Fibroblast of mammary gland (primary cell): ENCODE measurements at places on chromosomes 5 and 9.

GRCh38 chr5:50535393-50535792 lies 94.3 kb upstream of the EMB start:
- DNase-seq, result no peak

GRCh38 chr5:134026521-134027287 lies 21.9 kb upstream of the VDAC1 start:
- peak; percentile 72 for DNase-seq

DNA sequence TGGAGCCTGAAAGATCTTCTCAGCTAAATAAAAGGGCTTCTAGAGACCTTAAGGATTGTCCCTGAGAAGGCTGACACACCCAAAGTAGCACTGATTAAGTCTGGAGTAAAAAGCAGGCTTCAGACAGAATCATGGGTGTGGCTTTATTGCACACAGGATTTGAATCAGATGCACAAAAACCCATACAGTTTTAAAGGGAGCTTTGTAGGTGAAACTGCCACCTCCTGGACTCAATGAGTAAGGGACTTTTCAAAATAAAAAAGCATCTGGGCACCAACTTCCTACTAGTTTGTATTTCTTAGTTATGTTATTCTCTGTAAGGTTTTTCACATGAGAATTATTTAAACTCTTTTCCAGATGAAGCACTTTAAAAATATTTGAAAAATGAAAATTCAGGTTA lies 129.4 kb downstream of the EDIL3 start:
- DNase-seq, result peak; percentile 53

- no peak for DNase-seq
Measured at GRCh38 chr9:4386819-4387218, 87.0 kb upstream of the GLIS3 start.

DNA sequence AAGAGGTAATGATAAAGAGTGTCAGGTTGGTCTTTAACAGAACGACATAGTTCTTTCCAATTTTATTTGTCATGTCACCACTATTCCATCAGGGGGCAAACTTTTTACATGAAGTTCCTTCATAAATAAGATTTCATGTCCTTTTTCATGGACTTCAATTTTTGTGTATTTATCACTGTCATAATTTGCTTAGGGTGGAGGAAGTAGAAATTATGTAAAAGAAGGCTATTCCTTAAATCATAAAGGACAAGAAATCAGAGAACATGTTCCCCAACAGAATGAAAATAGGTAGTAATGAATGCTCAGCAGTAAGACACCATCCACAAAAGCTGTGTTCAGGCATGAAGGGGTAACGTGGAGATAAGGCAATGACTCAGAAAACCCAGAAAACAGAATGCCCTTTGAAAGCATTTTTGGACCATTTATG lies 72.7 kb downstream of the ZFAND5 start:
- peak; percentile 57 for DNase-seq

DNA sequence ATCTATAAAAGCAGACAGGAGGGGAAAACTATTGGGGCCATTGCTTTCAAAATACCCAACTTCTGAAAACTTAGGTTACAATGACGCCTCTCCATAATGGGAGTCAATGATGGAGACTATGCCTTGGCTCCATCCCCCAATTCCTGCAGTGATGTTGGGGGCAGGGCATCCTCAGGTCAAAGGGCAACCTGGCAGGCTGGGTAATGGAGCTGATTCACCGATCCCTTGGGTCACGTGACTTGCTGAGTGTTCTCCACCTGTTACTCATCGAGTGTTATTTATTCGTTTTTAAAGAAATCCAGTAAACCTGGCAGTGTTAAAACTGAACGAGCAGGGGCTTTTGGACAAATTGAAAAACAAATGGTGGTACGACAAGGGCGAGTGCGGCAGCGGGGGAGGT lies 244.4 kb downstream of the FAM114A2 start:
- peak; percentile 27 for DNase-seq

DNA sequence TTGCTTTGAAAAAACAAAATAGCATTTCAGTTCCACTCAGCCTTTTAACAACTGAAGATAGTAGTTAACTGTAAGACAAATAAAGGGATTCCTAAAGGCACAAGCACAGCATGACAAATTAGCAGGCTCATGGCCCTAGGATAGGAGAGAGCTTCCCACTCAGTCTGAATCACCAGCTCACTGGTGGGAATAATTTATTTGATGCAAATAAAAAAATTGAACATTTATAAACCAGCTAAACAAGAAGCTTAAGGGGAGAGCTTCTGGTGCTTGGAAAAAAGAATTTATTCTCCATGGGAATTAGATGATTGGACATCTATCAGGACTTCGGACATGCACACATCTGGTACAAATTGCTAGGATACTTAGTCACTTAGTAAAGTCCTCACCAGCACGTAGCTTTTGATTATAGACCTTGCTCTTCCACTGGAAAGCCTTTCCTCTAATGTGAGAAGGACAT lies 294.1 kb upstream of the TNC start:
- DNase-seq, result peak; percentile 88

DNA sequence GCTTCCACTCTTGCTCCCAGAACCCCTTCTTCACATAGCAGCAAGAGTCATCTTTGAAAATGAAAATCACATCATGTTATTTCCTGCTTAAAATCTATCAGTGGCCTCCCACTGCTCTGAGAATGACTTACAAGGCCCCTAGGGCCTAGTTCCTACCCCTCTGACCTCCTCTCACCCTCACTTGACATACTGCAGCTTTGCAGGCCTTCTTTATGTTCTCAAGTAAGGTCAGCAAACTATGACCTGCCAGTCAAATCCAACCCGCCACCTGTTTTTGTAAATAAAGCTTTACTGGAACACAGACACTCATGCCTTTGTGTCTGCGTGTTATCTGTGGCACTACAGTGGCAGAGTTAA lies 185.7 kb downstream of the NR3C1 start:
- no peak for DNase-seq

DNA sequence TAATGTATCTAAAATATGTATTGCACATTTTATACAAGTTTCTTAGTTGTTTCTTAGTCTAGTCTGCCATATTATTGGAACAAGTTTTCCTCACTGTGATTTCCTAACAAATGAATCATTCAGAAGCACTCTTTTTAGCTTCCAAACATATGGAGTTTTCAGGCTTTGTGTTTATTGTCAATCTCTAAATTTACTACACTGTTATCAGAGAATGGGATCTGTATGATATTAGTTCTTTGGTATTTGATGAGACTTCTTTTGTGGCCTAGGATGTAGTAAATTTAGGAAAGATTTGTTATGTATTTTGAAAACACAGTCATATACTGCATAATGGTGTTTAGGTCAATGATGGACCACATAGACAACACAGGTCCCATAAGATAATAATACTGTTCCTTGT lies 25.7 kb downstream of the SREK1IP1 start:
- DNase-seq, result peak; percentile 25

- DNase-seq, result no peak
Measured at GRCh38 chr9:37215381-37215780, 95.0 kb downstream of the ZCCHC7 start.

DNA sequence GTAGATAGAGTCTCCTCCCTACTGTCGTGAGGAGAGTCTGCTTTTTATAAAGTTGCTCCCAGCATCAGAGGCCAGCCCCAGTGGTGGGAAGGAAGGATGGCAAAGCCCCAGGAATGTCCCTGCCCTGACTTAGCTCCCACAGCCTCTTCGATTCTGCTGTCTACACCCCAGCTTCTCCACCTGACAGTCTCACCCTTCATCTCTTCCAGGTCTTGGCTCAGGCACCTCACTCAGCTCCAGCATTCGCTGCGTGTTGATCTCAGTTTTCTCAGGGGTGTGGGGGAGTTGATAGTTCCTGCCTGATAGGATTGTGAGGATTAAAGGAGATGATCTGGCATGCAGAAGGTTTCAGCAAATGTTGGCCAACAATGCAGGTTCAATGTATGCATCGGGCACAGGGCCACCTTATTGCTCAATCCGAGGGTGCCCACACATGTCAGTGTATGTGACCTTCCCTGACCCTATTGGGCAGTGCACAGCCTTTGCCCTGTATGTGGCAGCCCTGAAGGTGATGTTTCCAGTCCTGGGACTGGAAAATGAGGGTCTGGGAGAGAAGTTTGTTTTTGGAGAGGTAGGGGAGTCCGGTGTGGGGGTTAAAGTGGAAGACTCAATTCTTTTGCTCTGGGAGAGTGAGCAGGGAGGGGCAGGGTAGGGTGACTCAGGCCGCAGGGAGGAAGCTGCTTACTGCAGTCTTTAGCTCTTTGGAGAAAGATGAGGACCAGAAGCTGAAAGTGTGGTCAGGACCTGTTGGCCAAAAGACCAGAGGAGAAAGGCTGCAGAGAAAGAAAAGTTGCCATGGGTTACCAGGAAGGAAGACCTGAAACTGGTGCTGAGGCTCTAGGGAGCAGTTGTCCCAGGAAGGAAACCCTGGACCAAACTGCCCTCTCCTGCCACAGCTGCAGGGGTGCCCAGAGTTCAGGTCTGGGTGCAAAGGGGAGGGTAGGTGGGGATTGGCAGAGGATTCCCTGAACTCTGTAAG lies 153.2 kb downstream of the MACROH2A1 start:
- peak; percentile 80 for DNase-seq

GRCh38 chr5:103373597-103374472 lies 115.3 kb downstream of the MACIR start:
- no peak for DNase-seq

- no peak for DNase-seq
Measured at GRCh38 chr9:83280790-83281189, 217.8 kb upstream of the RASEF start.

GRCh38 chr5:71751422-71751821 lies 32.3 kb downstream of the CARTPT start:
- no peak for DNase-seq

GRCh38 chr5:43061352-43062075 lies 21.4 kb upstream of the ANXA2R start:
- DNase-seq, result no peak

DNA sequence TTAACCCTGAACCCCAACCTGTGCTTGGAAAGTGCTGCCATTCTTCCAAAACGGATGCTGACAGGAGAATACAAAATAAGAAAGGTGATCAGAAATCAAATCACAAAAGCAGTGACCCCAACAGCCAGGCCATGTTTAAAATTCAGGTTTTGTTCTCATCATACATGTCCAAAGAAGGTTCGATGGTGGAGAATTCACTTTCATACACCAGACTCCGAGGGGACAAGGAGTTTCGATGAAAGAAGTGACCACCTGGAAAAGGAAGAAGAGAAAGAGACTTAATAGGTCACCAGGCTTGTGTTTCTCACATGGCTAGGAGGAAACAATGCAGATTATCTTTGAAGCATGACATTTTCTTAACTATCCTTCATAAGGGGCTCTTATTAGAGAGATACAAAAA lies 12.5 kb upstream of the TBC1D9B start:
- DNase-seq, result no peak

- DNase-seq, result no peak
Measured at GRCh38 chr5:77155179-77155785, 55.2 kb upstream of the PDE8B start.

DNA sequence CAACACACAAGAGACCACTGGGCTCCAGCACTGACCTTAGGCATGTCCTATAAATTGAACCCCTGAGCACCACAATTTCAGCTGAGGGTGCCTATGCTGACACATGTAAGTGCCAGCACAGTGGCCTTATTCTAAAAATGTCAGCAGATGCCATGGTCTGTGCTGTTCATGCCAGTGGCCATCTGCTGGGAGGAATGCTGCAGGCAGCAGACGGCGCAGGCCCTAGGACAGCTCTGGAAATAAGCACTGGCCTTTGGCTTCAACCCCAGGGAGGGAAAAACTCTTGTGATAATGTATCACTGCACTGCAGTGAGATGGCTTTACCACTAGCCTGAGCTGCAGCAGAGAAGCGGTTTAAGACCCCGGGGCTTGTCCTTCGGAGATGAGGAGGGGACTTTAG lies 98.5 kb downstream of the SYK start:
- no peak for DNase-seq

DNA sequence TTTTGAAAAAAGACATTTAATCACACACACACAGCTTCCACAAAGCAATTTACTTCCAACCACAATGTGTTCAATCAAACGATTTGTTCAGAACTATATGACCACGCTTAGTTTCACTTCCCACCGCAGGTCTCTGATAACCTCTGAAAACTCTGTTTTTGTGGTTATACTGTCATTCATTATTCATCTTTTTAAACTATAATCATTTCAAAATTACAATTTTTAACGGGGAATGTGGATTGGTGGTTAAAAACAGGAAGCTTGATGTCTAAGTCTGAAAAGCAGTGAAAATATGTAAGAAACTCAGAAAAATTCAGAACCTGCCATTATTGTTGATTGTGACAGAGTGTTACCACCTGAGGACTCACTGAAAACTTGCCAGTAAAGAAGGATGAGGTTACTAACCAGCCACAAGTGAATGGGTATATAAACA lies 12.7 kb upstream of the TMEM174 start:
- no peak for DNase-seq

- DNase-seq, result no peak
Measured at GRCh38 chr5:124812771-124813358, 66.4 kb upstream of the ZNF608 start.

DNA sequence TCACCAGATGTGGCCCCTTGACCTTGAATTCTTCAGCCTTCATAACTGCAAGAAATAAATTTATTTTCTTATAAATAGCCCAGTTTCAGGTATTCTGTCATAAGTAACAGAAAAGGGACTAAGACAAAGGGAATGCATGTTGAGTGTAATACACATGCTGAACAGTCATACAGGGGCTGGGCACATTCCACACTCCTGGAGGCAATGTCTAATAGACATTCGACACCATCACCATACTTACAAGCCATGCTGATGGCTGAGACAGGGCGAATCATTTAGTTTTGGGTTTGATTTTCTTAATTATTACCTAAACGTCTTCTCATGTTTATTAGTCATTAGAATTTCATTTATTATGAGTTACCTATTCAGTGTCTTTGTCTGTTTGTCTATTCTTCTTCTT lies 68.5 kb downstream of the TENT4A start:
- peak; percentile 32 for DNase-seq

DNA sequence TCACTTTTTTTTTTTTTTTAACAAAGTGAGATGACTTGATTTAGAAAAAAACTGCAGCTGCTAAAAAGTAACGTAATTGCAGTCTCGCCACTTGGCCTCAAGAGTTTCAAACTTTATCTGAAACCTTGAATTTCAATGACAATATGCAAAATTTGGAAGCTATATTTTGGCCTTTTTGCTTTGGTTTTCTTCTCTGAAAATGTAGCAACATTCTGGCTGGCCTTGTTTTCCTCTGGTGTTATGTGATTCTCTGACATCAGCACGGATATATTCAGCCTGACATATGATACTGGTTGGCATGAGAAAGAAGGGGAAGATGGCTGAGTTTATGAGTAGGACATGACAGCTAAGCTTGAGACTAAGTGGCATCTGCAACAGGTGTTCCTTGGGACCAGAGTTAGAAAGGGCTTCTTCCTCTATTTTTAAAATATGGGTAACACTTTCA lies 136.5 kb downstream of the MEF2C start:
- no peak for DNase-seq

DNA sequence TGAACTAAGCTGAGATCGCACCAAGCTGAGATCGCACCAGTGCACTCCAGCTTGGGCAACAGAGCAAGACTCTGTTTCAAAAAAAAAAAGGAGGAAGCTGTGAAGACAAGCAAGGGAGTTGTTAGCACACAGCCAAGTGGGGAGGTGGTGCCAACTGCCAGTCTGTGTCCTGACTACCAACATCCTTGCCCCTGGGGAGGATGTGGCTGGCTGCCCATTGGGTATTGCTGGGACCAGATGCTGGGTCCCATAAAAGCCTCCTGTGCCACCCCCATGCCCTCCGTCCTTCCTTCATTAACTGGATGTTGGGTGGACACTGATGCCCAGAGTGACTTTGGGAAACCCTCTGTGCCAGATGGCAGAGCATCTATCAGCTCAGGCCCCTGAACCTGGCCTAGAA lies 157.1 kb upstream of the COL5A1 start:
- DNase-seq, result no peak

- DNase-seq, result no peak
Measured at GRCh38 chr9:91522481-91522880, 98.8 kb upstream of the NFIL3 start.

GRCh38 chr5:14893381-14893780 lies 21.8 kb upstream of the ANKH start:
- no peak for DNase-seq
